ENCODE measurements at places on chromosomes 4 and X. TPM values are rescaled to one million over a fixed set of nuclear protein-coding genes. Genes with fewer than 3 reads are reported as not detected.

The GAGE12F gene
- total RNA-seq = not detected

DNA sequence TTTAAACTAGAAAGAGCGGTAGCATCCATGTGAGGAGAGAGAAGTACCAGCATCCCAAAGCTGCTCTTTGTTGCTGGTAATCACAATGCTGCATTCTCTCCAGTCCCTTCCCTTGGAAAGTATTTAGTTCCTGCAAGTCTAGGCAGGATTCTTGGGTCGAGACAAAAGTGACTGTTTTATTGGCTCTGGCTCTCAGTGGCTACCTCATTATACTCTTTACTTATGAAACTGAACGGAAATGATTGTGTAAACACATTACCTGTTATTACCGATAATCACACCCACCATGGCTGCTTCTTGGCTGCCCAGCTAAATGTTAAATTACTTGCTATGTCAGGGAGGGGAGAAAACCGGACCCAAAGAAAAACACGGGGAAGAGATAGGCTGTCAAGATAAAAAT is 26.2 kb downstream of the ATXN3L start:
- no peak for DNase-seq
- H3K27ac ChIP-seq = no peak overlapping the region
- no peaks in the 10 kb centered on the region for H3K36me3 ChIP-seq
- no peaks in the 10 kb centered on the region for H3K27me3 ChIP-seq

DNA sequence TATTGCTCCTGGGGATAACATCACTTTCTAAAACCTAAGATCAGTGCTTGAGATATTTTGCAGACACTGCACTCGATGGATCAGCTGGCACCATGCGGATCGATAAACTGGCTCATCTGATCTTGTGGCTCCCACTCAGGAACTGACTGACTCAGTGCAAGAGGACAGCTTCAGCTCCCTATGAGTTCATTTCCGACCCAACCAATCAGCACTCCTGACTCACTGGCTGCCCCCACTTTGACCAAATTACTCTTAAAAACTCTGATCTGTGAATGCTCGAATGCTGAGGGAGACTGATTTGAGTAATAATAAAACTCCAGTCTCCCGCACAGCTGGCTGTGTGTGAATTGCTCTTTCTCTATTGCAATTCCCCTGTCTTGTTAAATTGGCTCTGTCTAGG is 110.1 kb downstream of the ANAPC4 start:
- DNase-seq = no peak
- H3K4me1 ChIP-seq = no peaks in the 10 kb centered on the region
- no peaks in the 10 kb centered on the region for H3K27me3 ChIP-seq
- no peak overlapping the region for H3K27ac ChIP-seq
- H3K36me3 ChIP-seq = no peaks in the 10 kb centered on the region
- H3K4me3 ChIP-seq = no peak overlapping the region

DNA sequence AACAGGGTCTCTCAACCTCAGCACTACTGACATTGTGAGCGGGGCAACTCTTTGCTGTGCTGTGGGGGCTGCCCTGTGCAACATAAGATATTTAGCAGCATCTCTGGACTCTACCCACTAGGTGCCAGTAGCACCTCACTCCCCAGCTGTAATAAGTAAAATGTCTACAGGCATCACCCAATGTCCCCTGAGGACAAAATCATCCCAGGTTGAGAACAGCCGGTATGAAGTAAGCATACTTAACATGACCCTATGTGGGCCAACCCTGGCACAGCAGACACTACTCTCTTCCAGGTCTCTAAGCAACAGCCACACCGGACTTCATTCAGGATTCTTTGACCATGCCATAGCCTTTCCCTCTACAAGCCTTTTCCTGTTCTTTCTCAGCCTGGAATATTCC is 10.5 kb upstream of the MGST2 start:
- no peak for DNase-seq
- H3K4me1 ChIP-seq = peaks cover 7% of the 10 kb centered on the region
- H3K36me3 ChIP-seq = no peaks in the 10 kb centered on the region
- no peak overlapping the region for H3K4me3 ChIP-seq

- no peak overlapping the region for H3K27ac ChIP-seq
- DNase-seq = no peak
- no peaks in the 10 kb centered on the region for H3K27me3 ChIP-seq
- H3K36me3 ChIP-seq = peaks cover 2% of the 10 kb centered on the region
These were observed 88.9 kb downstream of the ZNF674 start for GRCh38 chrX:46456125-46456922.

GRCh38 chrX:130055103-130055502 is 55.2 kb downstream of the ELF4 start:
- no peak overlapping the region for H3K4me3 ChIP-seq
- H3K36me3 ChIP-seq = peaks cover 26% of the 10 kb centered on the region
- DNase-seq = no peak
- no peaks in the 10 kb centered on the region for H3K4me1 ChIP-seq
